ENCODE measurements at places on chromosomes 6 and 20.

GRCh38 chr6:79686707-79687309 lies 55.7 kb downstream of the SH3BGRL2 start:
- no peak for DNase-seq

DNA sequence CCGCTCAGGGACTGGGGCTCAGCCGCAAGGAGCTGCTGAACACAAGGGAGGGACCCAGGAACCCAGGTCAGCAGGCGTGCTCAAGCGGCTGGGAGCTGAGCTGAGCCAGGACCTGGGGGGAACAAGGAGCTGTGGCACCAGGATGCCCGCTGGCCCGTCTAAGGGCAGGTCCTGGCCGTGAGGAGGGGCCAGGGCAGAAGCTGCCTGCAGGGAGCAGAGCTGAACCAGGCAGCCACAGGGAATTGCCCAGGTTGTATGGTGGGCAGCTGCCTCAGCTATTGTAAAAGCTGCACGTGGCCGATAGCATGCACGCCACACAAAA lies 133.3 kb downstream of the AGPAT4 start:
- no peak for DNase-seq

DNA sequence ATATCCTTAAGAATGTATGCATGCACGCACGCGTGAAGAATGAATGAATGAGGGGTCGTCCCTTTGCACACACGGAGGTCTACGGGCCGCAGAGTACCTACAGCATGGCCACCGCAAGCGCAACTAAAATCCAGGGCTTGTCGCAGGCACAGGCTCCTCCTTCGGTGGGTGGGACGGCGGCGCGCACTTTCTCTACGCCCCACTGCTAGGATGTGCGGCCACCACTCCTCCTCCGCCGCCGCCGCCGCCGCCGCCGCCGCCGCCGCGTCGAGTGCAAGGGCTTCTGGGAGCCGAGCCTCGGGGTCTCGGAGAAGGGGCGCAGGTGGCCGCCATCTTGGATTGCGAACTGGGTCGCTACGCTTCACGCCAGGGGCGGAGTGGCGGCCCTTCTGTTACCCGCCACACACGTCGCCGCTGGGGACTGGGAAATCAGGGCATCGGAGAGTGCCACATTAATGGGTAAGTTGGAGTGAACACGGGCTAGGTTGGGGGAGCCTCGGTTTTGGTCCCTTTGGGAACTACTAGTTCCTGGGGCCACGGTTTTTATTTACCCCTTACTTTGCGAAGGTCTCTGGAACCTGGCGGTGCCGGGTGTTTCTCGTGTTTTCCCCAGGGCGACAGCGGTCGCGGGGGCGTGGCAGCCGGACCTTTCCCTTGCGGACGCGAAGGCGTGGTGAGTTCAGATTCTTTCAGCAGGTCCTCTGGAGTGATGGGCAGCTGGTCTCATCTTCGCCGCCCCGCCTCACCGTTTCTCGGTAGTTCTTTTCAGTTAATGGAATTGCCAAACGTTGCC lies at the start of gene KPNA5:
Gene KPNA5, plus strand, starts transcription at position 332 of the 793 bp plus-strand sequence. Its CDS starts 124 bp downstream, at position 456.
- DNase-seq: peak; percentile 52

DNA sequence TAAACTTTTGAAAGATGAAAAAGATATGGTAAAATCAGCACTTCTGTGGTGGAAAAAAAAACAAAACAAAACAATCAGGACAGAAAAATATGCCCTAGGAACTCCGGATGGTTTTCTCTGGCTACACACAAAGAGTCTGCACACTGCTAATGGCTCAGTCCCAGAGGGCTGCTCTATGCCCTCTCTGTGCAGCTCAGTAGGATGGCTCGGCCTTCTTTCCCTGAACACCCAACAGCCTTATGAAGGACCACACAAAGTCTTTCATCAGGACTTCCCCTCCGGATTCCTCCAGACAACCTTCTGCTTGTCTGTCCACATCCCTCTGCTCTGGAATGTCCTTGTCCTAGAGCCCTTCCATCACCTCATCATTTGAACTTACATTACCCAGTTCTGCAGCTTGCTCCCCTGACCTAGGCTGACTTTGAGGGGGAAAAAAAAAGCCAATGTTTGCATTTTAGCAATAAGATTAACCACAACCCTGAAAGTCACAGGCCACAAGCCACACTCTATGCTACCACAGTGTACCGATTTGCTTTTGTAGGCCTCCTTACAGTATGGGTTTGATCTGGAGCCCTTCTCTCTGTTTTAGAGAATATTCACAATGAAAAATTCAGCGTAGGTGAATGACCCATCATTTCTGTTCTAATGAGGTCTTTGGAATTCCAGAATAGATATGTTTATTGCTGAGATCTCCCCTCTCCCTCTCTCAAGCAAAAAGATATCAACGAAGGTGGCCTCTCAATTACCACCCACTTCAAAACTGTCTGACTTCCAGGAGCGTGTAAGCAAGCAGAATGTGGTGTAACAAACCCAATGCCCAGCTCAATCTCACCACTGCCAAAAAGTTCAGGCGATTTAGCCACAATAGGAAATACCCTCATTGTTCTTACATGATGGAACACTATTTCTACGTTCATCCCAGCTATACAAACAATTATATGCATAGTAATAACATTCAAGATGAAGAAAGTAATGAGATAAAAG lies 164.0 kb downstream of the GMDS start:
- no peak for DNase-seq

GRCh38 chr6:1208876-1209275 lies 103.0 kb upstream of the FOXQ1 start:
- DNase-seq: no peak

DNA sequence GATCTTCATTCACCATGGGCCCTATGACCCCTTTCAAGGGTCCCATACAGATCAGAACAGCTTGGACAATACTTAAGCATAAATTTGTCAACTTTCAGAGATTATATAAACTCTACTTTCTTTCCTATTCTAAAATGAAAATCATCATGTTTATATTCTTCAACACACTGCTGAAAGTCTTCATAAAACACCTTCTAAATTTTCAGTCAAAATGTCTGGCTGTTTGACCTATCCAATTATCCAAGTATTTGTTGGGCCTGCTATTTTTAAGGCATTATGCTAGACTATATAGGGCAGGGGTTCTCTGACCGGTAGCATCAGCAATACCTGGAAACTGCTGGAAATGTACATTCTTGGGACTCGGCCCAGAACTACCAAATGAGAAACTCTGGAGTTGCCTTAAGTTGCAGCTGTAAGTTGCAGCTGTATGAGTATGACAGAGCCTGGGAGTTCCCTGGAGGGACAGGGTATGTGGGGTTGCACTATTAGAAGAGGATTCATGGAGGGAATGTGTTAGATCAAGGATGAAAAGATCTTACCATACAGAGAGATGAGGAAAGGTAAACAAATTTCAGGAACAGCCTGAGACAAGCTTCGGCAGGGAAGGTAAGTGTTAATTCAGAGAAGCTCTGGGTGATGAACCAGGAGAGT lies 293.0 kb downstream of the ADGB start:
- no peak for DNase-seq

GRCh38 chr20:60304026-60304590 lies 345.9 kb downstream of the CDH26 start:
- DNase-seq: no peak

DNA sequence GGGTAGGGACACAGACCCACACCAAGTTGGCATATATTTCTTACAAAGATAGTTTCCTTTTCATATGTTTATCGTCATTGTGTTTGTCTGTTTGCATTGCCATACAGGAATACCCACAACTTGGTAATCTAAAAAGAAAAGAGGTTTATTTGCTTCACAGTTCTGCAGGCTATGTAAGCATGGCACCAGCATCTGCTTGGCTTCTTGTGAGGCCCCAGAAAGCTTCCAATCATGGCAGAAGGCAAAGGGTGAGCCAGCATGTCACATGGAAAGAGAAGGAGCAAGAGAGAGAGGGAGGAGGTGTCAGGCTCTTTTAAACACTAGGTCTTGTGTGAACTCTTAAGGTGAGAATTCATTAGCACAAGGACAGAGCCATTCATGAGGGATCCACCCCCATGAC lies 52.5 kb downstream of the CCN2 start:
- no peak for DNase-seq

DNA sequence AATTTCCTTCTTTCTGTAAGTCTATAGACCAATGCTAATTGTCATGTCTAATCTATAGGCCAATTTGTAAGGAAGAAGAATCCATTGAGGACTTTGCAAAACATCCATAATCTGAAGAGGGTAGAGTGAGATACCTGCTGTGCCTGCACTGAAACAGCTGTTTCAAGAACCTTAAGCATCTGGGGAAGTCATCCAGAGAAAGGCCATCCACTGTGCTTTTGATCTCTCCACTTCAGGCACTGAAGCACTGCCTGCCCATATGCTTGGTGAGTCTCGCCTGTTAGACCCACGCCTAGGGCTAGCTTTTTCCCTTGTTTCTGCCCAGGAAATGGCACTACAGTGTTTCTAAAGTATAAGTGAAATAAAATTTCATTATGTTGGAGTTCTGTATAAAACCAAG lies 921.8 kb upstream of the EPHA7 start:
- no peak for DNase-seq

DNA sequence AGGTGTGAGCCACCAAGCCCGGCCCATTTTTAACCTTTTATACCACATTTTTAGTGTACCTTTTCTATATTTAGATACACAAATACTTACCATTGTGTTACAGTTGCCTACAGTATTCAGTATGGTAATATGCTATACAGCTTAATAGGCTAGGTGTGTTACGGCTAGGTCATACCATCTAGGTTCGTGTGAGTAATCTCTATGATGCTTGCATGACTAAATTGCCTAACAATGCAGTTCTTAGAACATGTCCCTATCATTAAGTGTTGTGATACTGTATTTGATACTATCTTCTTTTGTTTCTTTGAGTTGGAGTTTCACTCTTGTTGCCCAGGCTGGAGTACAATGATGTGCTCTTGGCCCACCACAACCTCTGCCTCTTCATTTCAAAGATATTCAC lies 387.7 kb upstream of the SASH1 start:
- no peak for DNase-seq

DNA sequence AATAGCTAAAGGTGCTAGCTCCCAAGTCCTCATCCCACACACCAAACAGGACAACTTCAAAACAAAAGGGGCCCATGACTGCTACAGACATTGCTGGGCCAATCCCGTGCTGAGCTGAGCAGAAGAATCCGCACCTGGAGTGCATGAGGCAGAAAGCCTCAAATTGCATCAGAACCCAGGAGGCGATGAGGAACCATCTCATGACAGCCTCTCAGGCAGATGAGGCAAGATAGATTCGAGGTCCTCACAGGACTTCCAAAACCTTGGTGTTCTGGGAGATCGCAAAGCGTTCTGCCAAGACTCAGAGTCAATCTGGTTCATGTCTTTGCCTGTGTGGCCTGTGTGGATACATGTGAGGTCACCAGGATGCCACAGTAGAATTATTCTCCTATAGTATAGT lies 32.8 kb upstream of the SSTR4 start:
- no peak for DNase-seq

- no peak for DNase-seq
Observed at GRCh38 chr6:23659125-23659524, 466.9 kb upstream of the NRSN1 start.

DNA sequence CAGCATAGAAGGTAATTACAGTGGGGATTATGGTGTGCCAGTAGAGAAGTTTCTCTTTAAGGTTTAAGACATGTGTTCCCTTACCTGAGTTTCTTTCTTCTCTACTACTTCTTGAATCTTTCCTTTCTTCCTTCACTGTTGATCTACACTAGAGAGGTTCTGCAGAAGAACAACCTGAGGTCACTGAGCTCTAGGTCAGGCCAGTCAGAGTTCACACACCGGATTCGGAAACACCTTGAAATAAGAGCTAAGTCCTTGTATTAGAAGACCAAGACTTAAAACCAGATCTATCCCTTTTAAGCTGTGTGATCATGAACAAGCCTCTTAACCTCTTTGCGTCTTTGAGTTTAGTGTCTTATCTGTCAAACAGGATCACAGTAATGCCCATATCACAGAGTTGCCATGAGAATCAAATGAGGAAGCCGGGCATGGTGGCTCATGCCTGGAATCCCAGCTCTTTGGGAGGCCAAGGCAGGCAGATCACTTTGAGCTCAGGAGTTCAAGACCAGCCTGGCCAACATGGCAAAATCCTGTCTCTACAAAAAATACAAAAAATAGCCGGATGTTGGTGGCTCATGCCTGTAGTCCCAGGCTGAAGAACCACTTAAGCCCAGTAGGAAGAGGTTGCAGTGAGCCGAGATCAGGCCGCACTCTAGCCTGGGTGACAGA lies 22.0 kb upstream of the TGM3 start:
- DNase-seq: no peak

DNA sequence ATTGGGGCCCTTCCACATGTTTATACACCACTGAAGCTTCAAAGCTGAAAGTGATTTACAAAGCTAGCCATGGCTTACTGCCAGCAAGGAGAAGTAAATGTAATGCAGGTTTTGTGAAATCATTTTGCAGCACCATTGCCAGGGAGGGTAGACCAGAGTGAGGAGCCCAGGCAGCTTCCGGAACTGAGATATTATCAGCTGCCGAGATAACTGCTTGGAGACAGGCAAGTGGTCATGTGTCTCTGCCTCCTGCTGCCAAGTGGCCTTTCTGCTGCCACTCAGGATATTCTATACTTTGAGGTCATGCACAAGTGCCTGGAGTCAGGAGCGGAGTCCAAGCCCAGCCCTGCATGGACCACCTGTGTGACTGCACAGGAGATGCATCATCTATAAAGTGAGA lies 160.2 kb downstream of the SYNDIG1 start:
- no peak for DNase-seq

DNA sequence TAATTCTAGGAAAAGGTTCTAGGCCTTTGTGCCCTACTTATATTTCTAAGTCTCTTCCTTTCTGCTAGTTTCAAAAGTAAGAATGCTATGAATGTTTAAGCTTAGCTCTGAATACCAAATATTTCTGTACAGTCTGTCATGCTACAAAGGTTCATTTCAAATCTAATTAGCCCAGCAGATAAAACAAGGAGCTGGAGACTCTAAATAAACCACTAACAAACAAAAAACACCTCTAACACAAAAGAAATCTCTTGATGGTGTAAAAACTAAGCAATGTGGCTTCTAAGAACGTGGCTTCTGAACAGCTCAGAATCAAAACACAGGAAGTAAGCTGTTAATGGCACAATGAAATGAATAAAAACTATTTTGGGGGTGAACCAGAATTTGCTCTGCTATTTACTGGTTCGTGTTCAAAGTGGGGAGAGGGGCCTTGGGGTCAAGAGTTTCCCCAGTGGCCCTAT lies 198.3 kb downstream of the BCAS1 start:
- DNase-seq: no peak

DNA sequence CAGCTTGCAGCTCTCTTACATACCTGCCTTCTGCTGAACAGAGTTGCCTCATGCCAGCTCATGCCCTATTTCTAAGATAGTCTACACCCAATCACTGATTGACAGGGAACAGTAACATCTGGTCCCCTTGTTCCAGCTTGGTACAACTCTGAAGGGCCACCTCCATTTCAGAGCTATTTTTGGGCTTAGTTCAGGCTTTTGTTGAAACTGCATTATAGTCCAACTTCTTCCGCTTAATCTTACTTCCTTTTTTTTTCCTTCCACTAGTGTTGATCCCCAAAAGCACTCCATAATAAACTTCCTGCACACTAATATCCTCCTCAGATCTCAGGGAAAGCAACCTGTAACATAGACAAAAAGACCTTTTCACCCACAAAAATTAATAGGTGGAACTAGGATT lies 65.7 kb upstream of the TNFRSF21 start:
- DNase-seq: no peak

DNA sequence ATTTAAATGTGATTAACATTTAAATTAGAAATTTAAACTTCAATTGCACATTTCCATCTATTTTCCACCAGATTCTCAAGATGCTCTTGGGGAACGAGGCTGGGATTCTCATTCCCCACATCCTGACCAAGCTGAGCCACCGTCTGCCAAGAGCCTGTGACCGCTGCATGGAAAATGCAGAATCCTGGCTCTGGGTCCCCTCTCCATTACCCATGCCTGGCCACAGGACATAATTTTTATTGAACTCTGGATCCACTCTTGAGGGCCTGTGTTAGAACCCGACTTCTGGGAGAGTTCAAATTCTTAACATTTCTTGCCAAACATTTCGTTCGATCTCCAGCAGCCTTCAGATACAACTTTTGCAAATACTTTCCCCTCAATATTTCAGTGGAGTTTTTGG lies 201.6 kb upstream of the SNX9 start:
- no peak for DNase-seq

Data from GOT3 (cell line).